ENCODE measurements at places on chromosomes 12 and 14. TPM values are rescaled to one million over a fixed set of nuclear protein-coding genes. Genes with fewer than 3 reads are reported as not detected.

Gene C12orf60
- polyA plus RNA-seq, result 1.4 TPM

Gene ADGRD1
- 19.0 TPM for polyA plus RNA-seq

Gene KLHDC2
- polyA plus RNA-seq, result 157 TPM

Gene BIN2
- 2.7 TPM for polyA plus RNA-seq

Gene IKBIP
- polyA plus RNA-seq, result 23.1 TPM

Gene HOXC5
- polyA plus RNA-seq, result 7.8 TPM

Gene CAND1
- polyA plus RNA-seq, result 182 TPM

Gene STYK1
- polyA plus RNA-seq, result 1.7 TPM

Gene TAS2R9
- not detected for polyA plus RNA-seq

Gene EFS
- polyA plus RNA-seq, result 66.8 TPM

Gene SLCO1B1
- not detected for polyA plus RNA-seq

Gene RNASE1
- 159 TPM for polyA plus RNA-seq

Gene PSMA6
- polyA plus RNA-seq, result 183 TPM

Gene COX8C
- not detected for polyA plus RNA-seq

Gene INHBE
- polyA plus RNA-seq, result 0.75 TPM

Gene FRS2
- 54.7 TPM for polyA plus RNA-seq

Gene PTPRO
- polyA plus RNA-seq, result 217 TPM

Gene OR11H6
- not detected for polyA plus RNA-seq

Gene IL23A
- polyA plus RNA-seq, result 0.57 TPM

Gene OTX2
- not detected for polyA plus RNA-seq

Gene BEST3
- polyA plus RNA-seq, result 0.06 TPM

Gene KIF5A
- polyA plus RNA-seq, result 1.0 TPM

Gene IGF1
- 2.8 TPM for polyA plus RNA-seq

Gene NKX2-1
- polyA plus RNA-seq, result 0.52 TPM

Gene PRIMA1
- 2.2 TPM for polyA plus RNA-seq

Gene RAD9B
- 1.1 TPM for polyA plus RNA-seq

Gene E2F7
- polyA plus RNA-seq, result 6.2 TPM

Gene RAB21
- 51.5 TPM for polyA plus RNA-seq
